ENCODE measurements at places on chromosomes 16 and 17.
A peak's percentile ranks its signal among the peaks of the same experiment; 100 is the strongest.

GRCh38 chr16:79150151-79150550 lies 450.4 kb downstream of the MAF start:
- no peak for DNase-seq

GRCh38 chr17:81459864-81460263 lies 52.7 kb downstream of the ACTG1 start:
- DNase-seq, result no peak

DNA sequence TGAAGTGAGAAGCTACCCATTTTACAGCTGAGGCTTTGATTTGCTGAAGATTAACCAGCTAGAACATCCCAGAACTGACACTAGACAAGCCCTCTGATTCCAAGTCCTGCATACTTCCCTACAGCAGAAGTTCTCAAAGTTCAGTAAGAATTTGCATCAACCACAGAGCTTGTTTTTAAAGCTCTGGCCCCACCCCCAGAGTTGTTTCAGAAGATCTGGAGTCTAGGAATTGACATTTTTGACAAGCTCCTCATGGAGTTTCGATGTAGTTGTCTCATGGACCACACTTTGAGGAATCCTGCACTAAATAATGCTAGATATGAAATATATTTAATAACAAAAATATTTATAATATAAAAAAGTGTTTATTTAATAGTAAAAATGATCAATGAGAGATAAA lies 120.3 kb upstream of the ADAMTS18 start:
- DNase-seq, result no peak

DNA sequence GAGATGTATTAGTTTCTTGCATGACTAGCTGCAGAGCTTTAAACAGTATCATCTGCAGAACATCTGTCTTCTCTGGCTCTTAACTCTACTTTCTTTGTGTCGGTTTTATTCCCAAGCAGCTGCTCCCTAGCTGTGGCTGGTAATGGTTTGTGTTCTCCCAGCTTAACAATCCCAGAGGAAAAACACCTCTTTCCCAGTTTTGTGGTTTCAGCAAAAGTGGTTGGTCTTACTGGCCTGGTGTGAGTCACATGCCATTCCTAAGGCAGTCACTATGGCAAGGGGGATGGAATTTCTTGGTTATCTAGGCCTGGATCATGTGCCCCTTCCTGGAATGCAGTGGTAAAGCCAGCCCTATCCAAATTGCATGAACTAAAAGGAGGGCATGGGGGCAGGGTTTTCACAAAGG lies 27.5 kb downstream of the OMG start:
- DNase-seq, result peak; percentile 51

DNA sequence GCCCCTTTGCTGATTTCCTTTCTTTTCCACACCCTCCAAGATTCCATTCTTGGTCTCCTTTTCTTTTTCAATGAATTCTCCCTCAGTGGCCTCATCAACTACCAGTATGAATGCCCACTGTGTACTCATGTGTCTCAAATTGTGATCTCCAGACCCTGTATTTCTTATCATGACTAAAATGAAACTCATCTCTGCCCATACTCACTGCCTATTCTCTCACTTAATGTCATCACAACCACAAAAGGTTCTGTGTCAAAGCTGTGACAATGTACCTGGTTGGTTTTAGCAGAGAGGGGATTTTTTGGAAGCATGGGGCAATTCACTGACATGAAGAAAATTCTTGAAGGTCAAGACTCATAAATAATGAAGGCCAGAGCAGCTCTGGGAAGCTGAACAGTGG lies 11.5 kb upstream of the TBX4 start:
- DNase-seq, result no peak

- no peak for DNase-seq
Measured at GRCh38 chr16:58582971-58583765, 46.5 kb downstream of the CNOT1 start.

DNA sequence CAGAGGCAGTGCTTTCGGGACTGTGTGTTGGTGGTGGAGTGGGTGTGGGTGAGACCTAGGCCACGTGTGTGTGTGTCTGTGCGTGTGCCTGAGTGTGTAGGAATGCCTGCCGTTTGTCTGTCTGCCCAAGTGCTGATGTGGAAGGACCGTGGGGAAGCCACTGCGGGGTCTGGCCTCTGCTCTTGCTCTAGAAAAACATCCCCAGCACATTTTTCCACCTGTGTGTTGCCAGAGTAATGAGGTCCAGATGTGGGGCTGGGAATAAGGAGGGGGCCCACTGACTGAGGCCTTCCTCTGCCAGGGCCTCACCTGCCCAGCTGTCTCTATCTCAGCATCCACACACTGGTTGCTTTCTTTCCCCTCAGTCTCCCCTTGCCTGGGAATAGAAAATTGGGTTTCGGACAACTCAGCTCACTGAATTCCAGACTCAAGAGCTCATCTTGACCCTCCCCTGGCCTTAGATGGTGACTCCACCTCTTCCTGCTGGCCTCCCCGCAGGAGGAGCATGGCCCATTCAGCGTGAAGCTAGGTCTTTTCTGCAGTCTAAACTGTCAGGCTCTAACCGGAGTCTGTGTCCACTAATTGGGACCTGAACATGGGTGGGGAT lies 7.6 kb downstream of the SGCA start:
- no peak for DNase-seq

- DNase-seq, result no peak
Measured at GRCh38 chr17:35175638-35176415, 18.4 kb downstream of the SLC35G3 start.

DNA sequence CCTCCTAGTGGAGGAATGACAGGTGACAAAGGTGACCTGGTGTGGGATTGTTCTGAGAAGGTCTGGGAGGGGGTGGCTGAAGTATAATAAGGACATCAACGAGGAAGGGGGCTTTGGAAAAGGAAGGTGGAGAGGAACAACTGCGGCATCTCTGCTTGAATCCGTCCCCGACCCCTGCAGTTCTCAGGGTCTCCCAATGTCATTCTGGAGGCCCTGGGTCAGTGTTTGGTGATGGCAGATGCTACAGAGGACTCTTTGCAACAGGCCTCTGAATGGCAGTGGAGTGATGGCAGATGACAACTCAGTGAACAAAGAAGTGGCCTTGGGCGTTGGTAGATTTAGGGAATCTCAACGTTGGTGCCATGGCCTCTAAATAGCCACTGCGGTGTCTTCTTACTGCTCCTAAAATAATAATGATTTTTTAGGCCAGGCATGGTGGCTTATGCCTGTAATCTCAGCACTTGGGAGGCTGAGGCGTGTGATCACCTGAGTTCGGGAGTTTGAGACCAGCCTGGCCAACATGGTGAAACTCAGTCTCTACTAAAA lies 1.3 kb downstream of the ENGASE start:
- no peak for DNase-seq

- no peak for DNase-seq
Measured at GRCh38 chr17:4786516-4786915, 352 bp upstream of the VMO1 start.

GRCh38 chr16:55735120-55735781 lies 79.5 kb downstream of the SLC6A2 start:
- DNase-seq, result no peak

DNA sequence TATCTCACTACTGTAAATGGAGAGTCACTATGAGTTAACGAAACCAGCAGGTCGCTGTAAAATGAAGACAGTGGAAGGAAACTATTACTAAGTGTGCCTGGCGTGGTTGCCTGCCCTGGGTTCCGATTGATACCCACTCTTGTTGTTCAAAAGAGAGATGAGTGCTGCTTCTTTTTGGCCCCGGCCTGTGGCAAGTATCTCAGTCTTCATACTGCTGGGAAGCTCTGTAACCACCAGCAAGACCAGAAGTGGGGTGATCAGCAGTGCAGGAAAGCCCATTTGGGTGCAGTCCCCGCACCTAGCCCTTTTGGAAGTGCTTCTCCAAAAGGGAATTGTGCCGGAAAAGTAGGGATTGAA lies 104.5 kb downstream of the SNX29 start:
- no peak for DNase-seq

DNA sequence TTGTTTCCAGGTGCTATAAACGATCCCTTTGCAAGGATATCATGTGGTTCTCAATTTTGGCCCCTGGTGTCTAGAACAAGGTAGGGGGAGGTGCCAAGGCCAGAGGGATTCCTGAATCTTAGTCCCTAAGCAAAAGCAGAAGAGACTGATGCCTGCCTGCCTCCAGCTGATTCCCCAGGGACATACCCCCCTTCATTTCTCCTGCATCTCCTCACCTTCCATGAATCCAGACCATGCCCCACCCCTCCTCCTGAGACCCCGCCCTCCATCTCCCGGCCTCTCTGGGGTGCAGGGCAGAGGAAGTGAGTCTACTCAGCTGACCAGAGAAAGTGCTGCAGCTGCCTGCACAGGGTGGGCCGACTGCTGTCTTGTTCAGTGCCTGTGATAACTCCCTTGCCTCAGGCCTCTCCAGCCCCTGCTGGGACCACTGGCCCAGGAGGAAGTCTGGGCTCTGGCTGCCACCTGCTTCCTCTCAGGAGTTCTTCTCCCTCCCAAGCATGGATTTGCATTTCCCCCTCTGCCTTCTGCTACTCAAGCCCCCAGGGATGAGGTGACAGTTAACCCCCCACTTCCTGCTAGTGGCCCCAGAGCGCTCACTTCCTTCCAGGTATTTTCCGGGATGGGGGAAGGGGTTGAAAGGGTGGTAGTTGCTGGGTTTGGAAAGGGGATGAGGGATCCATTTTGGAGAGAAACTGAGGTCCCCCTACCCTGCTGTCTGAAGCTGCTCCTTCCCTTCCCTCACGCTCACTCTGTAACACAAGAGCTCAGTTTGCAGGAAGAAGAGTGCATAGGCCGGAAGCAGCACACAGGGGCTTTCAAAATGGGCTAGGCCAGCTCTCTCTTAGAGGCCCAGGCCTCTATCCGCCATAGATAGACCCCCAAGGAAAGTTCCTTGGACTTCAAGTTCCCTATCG lies 10.5 kb upstream of the TSPOAP1 start:
- peak; percentile 41 for DNase-seq

GRCh38 chr17:41455236-41455635 lies 11.9 kb downstream of the KRT32 start:
- DNase-seq, result no peak

DNA sequence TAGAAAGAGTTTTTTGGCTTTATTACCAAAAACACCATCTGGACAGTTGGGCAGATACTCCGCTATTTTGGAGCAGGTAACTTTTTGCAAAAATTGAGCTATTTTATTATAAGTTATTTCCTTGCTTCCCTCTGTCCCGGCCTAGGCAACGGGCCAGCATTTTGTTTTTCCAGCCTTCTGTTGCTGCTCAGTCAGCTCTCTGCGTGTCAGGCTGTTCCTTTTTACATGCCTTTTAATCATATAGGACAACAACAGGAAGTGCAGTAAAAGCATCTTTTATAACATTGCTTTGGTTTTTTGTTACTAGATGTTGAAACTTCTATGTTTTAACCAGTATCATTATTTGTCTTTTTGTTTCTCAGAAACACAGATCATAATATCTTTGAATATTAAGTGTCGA lies 30.4 kb downstream of the PPM1D start:
- peak; percentile 63 for DNase-seq

- DNase-seq, result no peak
Measured at GRCh38 chr16:71834291-71834690, 11.5 kb upstream of the ATXN1L start.

DNA sequence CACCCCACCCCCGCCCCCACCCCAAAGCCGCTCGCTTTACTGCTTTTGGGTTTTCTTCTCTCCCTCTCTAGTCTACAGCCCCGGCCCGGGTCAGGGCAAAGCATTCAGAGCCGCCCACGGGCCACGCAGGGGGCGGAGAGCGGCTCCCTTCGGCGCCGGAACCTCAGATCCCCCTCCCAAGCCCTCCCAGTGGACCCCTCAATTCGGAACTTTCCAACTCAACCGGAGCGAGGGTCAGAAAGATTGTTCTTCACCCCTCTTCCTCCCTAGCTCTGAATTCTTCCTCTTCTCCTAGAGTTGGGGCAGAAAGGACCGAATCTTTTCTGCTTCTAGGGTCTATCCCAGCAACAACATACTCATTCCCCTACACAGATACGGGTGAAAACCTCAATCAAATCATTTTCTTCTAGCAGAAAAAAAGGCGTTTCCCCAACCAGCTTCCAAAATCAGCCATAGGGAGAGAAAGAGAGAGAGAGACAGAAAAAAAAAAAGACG lies 1.0 kb downstream of the HOXB2 start:
- no peak for DNase-seq

DNA sequence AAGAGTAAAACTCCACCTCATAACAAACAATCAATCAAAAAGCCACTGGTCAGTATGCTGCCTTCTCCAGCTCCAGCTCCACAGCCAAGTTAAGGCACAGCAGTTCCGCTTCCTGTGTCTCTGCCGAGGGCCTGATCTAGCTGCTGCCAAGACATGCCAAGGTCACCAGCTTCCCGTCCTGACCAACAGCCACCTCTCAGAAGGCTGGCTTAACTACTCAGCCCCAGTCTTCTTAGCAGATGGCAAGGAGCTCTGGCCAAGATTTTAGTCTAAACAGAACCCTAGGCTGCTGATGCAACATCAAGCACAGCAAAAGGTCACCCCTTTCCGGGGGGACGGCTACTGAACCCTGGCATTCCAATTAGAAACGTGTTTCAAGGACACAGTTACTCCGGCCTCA lies 17.7 kb upstream of the MNT start:
- DNase-seq, result no peak

GRCh38 chr16:58119509-58119845 lies 9.7 kb downstream of the CFAP20 start:
- DNase-seq, result peak; percentile 84

DNA sequence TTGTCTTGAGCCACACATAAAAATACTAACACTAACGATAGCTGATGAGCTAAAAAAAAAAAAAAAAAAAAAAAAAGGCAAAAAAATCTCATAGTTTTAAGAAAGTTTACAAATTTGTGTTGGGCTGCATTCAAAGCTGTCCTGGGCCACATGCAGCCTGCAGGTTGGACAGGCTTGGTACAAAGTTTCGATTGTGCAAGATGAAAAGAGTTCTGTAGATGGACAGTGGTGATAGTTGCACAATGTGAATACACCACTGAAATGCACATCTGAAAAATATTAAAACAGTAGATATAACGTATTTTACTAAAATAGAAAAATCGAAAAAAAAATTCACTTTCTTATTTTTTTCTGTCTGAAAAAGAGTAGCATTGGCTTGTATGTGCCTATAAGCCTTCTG lies 42.9 kb downstream of the AMFR start:
- DNase-seq, result no peak

GRCh38 chr17:11353601-11354000 lies 112.6 kb downstream of the SHISA6 start:
- DNase-seq, result no peak

- peak; percentile 95 for DNase-seq
Measured at GRCh38 chr17:68771867-68772515, 170.8 kb upstream of the FAM20A start.

GRCh38 chr16:56880176-56880575 lies 15.2 kb downstream of the SLC12A3 start:
- no peak for DNase-seq

GRCh38 chr16:27405546-27406451 lies 3.8 kb downstream of the IL21R start:
- DNase-seq, result no peak
